Activated gamma-delta T cell treated with anti-CD3 and anti-CD28 coated beads, Interleukin-2, amount 50 U/mL, for 16 hours (primary cell): ENCODE measurements at places on chromosomes 2 and 18.

DNA sequence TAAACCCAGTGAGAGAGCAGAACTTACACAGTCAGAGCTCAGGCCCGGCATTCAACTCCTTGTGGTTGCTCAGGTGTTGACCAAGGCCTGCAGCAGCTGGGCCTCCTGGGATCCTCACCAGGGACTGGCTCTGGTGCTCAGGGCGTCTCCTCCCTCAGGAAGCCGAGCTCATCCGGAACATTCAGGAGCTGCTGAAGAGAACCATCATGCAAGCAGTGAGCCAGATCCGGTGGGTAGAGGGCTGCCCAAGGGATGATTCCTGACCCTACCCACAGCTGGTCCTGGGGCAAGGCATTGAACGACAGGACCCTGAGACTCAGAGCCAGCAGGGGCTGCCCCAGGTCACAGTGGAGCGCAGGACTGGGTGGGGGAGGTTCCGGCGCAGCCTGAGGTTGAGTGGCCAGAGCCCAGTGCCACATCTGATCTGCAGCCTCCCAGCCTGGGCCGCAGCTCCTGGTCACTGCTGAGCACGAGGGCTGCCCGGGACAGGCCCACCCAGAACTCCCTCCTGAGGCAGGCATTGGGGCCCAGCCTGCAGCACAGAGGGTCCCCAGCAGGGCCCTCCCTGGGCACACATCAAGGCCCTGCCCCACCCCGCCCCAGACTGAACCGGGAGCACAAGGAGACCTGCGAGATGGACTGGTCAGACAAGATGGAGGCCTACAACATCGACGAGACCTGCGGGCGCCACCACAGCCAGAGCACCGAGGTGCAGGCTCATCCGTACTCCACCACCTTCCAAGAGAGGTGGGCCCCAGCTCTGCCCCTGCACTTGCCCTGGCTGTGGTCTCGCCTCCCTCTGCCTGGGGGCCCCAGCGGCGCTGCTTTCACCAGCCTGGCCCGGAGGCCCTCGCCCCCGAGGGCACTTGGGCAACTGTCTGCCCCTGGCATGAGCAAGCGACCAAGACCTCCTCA, 2.4 kb downstream of the TEKT4 start:
- DNase-seq: no peak

GRCh38 chr2:135225781-135226180, 173.7 kb downstream of the RAB3GAP1 start:
- no peak for DNase-seq

GRCh38 chr18:27382567-27383216, 197.6 kb upstream of the CHST9 start:
- DNase-seq: no peak

DNA sequence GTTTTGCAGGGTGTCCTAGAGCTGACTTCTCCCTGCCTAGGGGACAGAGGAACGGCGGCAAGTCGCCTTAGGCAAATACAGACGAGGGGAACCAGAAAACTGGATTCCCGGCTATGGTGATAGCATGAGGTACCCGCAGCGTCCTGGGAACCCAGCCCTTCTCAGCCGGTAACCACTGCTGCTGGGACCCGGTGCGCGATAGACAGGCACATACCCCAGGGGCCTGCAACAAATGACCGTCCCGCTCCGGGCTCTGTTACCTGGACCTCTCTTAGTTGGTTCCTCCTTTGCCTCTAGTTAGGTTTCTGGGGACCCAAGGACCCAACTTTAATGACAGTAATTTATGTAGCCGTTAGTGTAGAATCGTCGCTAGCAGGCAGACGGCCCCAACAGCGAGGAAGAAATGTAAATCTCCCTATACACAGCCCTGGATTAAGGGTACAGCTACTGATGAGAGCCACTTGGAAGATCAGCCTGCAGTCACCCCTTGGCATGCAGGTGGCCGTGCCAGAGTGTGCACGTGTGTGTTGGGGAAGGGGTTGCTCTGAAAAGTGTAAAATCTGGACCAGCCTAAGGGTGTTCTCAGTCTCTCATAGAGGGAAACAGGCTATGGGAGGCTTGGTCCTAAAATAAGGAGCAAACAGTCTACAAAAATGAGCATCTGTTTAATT, 819 bp upstream of the SERPINE2 start:
- no peak for DNase-seq
